ENCODE measurements at places on chromosomes 1 and 21.
A peak's percentile ranks its signal among the peaks of the same experiment; 100 is the strongest.

DNA sequence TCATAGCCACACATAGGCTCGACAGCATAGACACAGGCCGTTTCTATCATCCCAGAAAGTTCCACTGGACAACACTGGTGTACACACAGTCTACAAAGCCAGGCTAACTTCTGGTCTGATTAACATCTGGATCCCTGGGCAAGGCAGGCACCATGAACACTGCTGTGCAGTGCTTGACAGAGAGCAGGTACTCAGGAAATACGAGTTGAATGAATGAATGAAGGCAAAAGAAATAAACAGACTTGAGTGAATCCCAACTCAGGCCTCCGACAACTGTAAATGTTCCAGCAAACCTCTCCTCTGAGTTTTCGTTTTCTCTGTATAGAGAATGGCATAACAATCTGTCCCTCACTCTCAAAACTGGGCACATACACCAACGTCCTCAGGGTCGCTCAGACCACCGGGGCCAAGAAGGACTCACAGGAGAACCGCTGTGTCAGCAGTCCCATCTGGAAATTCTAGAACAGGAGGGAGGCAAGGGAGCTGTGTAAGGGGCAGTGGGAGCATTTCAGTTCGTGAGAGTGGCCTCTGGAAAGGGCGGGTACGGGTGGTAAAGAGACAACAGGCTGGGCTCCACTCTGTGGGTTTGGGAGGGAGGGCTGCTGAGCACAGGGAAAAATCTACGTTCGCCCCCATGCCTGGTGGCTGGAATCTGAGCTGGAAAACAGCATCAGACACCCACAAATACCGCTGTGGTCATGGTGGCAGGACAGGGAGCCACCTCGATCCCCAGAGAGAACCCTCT is 15.1 kb upstream of the ECE1 start:
- DNase-seq, result no peak

GRCh38 chr1:205448540-205449253 is 7.1 kb downstream of the BLACAT1 start:
- no peak for DNase-seq

- no peak for DNase-seq
These were observed 35.9 kb downstream of the PARP1 start for GRCh38 chr1:226371866-226372490.

DNA sequence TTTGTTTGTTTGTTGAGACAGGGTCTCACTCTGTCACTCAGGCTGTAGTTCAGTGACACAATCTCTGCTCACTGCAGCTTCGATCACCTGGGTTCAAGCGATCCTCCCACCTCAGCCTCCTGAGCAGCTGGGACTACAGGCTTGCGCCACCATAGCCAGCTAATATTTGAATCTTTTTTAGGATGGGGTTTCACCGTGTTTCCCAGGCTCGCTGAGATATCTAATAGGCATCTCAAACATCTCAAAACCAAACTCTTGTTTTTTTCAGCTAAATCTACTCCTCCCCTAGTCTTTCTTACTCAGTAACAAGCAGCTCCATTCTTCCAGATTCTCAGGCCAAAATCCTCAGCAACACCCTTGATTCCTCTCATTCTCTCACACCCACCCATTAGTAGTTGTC is 22.0 kb upstream of the SRRM1 start:
- no peak for DNase-seq

GRCh38 chr1:92877081-92877711 is 45.4 kb downstream of the RPL5 start:
- no peak for DNase-seq

DNA sequence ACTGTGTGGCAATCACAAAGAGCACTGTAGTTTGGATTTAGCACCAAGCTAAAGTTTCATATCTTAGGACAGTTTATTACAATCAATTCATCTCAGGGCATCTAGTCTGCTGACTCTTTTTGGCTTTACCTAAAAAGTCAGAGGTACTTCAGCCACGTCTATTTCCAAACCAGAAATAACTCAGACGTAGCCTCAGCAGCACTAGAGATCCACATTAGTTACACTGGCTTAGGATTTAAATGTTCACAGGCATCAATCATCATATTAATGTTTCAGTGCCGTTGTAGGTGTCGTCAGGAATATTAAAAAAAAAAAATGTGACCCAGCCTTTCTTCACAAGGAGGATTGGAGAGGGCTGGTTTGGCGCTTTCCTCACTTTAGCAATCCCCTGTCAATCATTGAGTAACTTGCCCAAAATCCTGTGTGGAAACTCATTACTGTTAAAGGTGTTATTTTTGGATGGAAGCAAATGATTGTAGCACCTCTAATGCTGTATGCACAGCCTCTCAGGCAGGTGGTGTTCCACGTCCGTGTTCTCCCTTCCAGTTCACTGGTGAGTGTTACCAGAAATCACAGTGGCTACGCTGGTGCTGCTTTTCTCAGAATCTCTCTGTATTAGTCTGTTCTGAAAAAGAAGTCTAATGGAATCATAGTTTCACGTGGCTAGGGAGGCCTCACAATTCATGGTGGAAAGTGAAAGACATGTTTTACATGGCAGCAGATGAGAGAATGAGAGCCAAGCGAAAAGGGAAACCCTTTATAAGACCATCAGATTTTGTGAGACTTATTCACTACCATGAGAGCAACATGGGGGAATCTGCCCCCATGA is 45.4 kb downstream of the NEK7 start:
- DNase-seq, result no peak

- no peak for DNase-seq
These were observed 10.1 kb downstream of the CHD1L start for GRCh38 chr1:147252540-147252939.

- no peak for DNase-seq
These were observed 113.4 kb upstream of the DNAH14 start for GRCh38 chr1:224816062-224816461.

DNA sequence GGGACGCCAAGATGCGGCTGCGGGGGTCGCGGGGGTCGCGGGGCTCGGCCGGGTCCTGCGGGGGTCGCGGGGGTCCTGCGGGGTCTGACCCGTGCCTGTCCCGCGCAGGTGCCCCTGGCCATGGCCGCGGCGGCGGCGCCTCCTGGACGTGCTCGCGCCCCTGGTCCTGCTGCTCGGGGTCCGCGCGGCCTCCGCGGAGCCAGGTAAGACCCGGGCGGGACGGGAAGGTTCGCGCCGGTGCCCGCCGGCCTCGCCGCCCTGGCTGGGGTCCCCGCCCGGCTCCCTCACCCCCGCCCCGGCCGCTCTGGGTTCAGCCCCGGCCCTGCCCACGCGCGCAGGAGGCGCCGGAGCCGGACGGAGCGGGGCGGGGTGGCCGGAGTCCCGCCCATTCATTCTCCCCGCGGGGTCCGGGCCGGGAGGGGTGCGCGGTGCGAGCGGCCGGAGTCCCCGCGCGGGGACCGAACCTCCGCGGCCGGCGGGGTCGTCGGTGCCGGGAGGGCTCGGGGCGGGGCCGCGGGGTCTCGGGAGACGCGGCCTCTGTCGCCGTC is 380 bp downstream of the COL18A1 start:
- DNase-seq, result no peak

DNA sequence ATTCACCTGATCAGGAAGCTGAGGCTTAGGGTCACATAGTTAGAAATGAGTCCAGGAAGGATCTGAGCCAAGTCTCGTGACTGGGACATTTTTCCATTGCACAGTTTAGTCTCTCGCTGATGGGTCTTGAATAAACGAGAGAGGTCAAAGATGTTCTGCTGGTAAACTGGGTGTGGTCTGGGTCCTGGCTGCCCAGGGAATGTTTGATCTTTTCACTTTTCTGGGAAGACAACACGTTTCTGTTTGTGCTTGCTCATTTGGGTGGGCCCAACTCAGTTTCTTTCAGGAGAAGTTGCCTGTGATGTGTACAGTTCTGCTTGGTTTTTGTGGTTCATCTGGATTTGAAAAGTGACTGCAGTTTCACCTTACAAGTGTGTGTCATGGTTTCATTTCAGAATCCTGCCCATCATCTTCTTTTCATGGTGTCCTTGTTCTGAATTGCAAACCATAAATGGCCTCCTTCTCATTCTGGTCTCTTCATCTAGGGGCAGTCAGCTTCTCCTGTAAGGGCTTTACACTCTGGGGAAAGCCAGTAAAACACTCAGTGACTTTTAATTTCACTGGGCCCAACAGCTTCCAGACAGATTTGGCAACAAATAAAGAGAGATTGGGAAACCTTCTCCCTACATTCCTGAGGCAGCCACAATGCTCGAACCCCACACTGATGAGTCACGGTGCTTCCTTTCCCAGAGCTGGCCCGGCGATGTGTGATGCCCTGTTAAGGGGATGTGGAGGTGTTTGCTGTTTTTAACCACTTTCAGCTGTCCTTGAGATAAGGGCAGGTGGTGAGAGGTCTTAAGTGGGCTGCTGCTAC is 7.2 kb upstream of the TACSTD2 start:
- no peak for DNase-seq

DNA sequence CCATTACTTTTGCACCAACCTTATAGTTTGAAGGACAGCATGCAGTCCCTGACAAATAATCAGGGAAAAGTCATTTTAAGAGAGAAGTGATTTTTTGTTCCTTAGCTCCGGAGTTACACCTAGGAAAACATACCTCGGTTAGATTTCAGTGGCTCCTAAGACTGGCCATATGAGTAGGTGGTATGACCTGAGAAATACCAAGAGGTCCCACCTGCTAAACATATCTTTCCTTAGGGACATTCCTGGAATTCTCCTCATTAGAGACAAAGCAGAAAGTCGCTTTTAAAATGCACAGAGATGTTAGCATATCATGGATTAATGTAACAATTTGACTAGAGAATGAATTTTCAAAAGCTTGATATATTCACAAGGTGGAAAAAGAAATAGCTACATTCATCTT is 84.2 kb upstream of the RNPC3 start:
- no peak for DNase-seq

GRCh38 chr1:76336931-76337371 is 262.4 kb downstream of the ST6GALNAC3 start:
- DNase-seq, result no peak

- no peak for DNase-seq
These were observed 36.2 kb upstream of the FHAD1 start for GRCh38 chr1:15210651-15211375.

GRCh38 chr21:27674041-27674615 is 707.2 kb upstream of the ADAMTS5 start:
- DNase-seq, result no peak

DNA sequence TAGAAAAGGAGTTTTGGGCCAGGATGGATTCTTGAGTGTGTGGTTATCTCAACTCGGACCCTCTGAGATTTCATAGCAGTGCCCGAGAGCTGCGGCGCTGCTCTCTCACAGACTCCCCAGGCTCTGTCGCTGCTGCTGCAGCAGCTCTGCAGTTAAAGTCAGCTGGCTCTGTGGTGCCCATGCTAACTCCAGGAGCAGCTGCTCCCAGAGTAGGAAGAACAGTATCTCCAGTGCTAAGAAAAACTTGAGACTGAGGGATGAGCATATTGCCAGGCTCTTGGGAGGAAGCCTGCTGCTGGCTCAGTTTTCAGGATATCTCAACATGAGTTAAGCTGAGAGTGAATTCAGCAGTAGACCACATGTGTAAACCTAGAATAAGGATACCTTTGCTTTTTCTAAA is 4.5 kb downstream of the LCE2D start:
- DNase-seq, result no peak

DNA sequence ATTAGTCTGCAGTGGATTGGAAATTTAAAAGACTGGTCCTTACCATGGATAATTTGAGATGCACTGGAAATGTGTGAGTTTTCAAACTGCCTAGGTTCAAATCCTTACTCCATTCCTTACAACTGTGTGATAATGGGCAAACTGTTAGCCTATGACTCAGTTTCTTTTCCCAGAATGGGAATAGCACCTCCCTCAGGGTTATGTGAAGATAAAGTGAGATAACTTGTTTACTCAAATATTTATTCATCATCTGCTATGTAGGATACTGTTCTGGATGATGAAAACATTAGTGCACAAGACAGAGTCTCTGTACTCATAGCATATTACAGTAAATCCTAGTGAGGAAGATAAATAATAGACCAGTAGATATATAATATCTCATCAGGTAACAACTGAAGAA is 28.6 kb downstream of the LRIG2 start:
- no peak for DNase-seq

DNA sequence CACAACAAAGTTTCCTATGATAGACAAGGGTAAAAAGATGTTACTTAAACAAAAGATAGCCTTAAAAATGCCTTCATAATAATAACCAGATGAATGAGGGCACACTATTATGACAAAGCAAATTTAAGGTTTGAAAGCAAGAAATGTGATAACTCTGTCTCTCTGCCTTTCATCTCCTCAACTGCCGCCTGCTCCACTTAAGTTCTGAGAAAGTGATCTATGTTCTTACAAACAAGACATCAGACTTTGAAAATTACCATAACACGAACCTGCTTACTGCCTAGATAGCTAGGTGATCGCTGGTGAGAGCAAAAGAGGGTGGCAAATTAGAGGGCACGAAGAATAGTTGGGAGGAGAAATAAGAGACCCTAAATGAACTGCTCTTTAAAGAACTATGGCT is 13.2 kb downstream of the C21orf91 start:
- DNase-seq, result no peak

DNA sequence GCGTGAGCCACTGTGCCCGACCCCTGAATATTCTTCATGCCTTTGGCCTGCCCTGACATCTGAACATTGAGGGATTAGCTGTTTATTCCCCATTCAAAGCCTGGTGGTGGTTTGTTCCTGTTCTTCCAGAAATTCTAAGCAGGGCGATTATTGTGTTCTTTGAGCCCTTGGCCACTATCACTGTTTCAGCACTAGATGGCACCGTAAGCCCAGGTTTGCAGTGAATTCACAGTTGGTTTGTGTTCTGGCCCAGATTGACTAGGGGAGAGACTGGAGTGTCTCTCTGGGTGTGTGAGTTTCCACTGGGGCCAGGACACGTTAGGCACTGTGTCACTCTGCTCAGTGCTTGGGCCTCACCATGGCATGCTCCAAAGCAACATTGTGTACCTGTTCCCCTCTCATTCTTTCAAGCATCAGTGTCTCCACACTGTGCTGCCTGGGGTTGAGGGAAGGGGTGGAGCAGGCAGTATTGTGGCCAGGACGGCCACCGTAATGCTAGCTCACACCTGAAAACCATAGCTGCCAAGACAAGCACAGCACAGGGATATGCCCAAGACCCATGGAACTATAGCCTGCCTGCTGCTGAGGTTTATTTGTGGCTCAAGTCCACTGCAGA is 52.7 kb downstream of the PKN2 start:
- peak; percentile 11 for DNase-seq

DNA sequence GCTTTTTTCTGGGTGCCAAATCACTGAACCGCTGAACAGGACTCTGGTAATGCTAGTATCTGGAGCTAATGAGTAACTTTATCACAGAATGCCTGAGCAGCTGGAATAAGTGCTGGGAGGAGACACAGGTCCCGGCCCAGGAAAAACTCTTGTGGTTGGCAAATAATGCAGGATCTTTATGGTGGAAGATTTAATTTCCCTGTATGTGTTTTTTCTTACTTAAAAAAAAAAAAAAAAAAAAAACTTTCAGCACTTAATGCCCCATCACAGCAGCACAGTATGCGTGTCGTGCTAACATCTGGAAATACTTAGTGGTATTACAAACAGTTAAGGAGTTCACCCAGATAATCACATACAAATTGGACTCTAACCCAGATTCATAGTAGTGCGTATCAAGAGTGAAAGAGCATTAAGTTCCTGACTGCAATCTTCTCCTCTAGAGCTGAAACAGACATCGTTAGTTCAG is 220.7 kb downstream of the TOMM20 start:
- DNase-seq, result no peak

GRCh38 chr1:226650236-226650841 is 88.7 kb downstream of the ITPKB start:
- no peak for DNase-seq

GRCh38 chr1:9715536-9716226 is 64.2 kb downstream of the PIK3CD start:
- DNase-seq, result peak; percentile 60

GRCh38 chr1:125080077-125080476 is 3895.3 kb downstream of the SRGAP2C start:
- no peak for DNase-seq
